ENCODE measurements at places on chromosomes 13 and 19.

DNA sequence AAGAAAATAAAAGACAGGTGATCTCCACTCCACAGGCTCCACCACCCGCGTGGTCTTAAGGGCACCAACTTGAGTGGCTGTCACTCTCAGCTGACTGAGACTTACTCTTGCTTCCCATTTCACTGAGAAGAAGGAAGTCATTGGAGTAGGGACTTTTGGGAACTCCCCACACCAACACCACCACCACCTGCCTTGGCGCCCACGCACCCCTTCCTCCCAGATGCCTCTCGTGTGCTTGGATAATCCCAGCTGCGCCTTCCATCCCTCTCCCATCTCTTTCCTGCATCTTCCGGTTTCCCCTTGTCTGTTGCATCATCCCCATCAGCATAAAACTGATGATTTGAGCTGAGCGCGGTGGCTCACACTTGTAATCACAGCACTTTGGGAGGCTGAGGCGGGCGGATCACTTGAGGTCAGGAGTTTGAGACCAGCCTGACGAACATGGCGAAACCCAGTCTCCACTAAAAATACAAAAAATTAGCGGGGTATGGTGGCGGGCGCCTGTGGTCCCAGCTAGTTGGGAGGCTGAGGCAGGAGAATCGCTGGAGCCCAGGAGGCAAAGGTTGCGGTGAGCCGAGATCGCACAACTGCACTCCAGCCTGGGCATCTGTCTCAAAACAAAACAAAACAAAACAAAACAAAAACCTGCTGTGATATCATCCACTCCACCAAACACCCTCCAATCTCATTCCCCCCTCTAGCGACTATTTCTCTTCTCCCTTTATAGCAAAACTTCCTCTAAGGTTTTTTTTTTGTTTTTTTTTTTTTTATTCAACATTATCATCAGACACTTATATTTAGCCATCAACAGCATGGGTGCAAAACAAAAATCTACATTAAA is 25.5 kb downstream of the AP2S1 start:
- no peak for DNase-seq

DNA sequence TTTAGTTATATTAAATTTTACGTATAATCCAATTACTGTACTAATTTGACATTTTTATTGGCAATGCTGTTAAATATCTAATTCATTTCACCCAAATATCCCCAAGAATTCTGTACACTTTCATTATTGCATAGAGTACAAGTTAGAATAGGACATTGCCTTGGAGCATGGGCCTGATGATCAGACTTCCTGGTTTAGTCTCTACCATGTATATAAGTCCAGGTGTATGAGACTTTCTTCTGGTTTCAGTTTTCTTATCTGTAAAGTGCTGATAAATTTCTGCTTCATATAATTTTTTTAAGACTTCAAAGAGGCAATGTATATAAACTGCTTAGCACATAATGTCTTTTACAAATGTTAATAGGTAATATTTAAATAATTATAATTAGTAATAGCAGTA is 179.4 kb downstream of the KLF12 start:
- DNase-seq = no peak

GRCh38 chr19:10260141-10260584 is 8.1 kb downstream of the MRPL4 start:
- no peak for DNase-seq

DNA sequence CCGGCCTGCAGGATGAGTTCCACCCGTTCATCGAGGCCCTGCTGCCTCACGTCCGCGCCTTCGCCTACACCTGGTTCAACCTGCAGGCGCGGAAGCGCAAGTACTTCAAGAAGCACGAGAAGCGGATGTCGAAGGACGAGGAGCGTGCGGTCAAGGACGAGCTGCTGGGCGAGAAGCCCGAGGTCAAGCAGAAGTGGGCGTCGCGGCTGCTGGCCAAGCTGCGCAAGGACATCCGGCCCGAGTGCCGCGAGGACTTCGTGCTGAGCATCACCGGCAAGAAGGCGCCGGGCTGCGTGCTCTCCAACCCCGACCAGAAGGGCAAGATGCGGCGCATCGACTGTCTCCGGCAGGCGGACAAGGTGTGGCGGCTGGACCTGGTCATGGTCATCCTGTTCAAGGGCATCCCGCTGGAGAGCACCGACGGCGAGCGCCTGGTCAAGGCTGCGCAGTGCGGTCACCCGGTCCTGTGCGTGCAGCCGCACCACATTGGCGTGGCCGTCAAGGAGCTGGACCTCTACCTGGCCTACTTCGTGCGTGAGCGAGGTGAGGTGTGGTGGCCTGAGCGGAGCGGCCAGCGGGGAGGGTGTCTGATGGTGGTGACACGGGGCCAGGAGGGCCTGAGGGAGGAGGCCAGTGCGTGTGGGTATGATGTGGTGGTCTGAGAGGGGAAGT is 15.5 kb downstream of the NFIC start:
- no peak for DNase-seq

DNA sequence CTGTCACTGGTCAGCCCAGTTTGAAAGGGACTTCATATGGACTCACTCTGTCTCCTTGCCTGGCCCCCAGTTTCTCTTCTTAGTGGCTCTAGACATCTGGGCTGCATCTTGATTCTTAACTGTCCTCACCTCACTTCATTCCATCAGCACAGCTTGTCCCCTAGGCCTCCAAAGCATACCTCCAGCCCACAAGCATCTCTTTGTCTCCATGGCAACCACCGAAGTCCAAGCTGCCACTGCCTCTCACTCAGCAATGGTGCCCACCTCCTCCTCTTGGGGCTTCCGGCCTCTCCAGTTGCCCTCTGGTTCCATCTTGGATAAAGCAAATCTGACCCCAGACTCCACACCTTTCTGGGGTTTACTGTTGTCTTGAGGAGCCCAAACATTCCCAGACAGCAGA is 9.9 kb upstream of the KLHL26 start:
- DNase-seq = no peak

GRCh38 chr13:34696296-34696695 is 245.8 kb upstream of the NBEA start:
- no peak for DNase-seq

DNA sequence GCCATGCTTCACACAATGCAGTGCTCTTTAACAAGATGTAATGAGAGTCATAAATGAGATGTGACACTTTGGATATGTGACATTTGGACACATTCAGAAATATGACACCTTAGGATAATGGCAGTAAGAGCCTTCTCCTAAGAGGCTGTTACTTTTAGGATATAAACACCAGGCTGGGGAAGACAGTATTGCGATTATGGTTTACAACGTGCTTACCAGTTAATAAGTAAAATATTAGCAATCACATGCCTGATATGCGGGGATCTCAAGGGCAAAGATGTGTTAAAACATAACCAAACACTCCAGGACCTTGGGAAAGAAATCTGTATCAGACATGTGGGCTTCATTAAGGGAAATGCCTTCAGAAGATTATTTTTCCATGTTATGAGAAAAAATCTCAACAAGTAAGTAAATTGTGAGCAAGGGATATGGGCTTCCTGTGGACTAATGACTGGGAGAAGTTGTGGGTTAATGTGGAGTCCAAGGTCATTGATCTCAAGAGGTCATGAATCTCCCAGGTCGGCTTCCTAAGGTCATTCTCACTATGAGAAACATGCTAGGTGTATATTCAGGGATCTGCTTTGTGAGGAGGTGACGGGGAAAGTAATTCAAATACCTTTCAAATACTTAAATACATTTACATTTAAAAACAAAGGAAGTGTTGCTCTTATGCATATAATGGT is 105.3 kb downstream of the STARD13 start:
- no peak for DNase-seq

DNA sequence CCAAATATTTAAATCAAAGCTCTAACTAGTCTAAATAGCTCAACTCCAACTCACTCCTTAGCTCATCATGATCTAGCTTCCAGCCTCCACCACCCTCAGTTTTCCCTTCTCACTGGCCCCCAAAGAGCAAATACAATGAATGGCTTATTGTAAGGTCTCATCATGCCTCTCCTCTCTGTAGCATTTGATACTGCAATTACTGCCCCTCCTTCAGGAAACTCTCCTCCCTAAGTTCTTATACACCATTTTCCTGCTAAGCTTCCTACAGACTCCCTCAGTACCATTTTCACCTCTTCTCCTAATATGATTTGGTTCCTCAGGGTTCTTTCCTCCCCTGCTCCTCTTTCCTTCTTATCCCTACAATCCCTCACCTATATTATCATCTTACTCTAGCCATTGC is 12.8 kb downstream of the KPNA3 start:
- no peak for DNase-seq

DNA sequence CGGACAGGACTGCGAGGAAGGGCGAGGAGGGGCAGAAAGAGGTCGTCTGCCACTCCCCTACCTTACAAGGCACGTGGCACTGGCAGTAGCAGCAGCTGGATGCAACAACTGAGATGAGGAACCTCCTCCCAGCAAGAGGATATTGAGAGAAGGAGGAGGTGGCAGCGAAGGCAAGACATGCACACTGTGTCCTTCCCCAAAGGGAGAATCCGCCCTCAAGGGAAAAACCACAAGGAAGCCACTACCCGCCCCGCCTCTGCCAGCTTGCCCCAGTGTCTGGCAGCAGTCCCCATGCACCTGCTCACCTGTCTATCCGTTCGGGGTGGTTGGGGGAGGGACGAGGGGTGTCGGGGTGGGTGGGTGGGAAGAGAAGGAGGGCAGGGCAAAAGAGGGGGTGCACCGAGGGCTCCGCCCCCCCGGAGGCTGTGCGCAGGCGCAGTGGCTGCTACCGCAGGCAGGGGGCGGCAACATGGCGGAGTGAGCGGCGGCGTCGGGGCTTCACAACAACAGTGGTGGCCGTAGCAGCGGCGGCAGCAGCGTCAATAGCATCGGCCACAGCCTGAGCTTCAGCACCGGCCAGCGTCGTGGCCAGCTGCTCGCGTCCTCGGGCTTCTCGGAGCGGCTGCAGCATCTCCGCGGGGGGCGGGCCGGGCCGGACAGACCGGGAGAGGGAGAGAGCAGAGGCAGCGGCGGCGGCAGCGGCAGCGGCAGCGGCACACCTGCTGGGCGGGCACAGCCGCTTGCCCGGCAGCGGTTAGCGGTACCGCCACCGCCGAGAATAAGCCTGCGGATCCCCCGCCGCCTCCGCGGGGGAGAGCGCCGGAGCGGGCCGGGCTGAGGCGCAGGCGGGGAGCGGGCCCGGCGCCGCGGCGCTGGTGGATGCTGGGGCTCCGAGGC is at the start of gene NBEA:
TSS of gene NBEA (plus strand) at position 436 of the 897 bp plus-strand sequence. CDS start 551 bp downstream, outside the sequence.
- peak; percentile 59 for DNase-seq

DNA sequence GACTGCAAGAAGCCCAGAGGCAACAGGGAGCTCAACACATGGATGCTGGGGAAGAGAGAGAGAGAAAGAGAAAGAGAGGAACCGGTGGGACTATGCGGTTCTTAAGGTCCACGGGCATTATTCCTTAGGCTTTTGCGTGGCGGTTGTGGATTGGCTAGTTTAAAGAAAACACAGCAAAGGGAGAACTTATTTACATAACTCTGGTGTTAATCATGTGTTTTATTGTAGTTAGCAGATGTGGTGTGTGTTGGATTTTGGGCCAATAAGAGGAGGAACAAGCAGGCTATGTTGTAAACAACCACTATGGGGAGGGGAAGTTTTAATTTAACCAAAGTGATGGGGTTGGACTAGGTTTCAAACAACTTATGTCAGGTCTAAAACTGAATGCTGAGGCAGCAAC is 275.3 kb upstream of the KLF12 start:
- DNase-seq = no peak

DNA sequence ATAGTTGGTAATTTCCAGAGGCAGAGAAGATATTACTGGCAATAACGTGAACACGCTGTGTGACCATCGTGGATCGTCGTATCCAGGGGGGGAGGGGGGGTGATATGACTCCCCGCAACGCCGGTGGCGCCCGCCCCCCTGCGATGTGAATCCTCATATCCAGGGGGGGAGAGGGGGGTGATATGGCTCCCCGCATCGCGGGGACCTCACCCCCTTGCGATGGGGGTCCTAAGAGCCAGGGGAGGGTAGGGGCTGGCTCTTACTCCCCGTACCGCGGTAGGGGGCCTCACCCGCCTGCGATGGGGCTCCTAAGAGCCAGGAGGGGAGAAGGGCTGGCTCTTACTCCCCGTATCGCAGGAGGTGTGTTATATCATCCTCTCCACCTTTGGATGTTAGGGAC is 31.3 kb upstream of the RGCC start:
- no peak for DNase-seq

- no peak for DNase-seq
Observed at GRCh38 chr13:105033999-105034398, 1501.5 kb downstream of the EFNB2 start.

- no peak for DNase-seq
Observed at GRCh38 chr19:12544401-12544876, 6.8 kb downstream of the ZNF564 start.

DNA sequence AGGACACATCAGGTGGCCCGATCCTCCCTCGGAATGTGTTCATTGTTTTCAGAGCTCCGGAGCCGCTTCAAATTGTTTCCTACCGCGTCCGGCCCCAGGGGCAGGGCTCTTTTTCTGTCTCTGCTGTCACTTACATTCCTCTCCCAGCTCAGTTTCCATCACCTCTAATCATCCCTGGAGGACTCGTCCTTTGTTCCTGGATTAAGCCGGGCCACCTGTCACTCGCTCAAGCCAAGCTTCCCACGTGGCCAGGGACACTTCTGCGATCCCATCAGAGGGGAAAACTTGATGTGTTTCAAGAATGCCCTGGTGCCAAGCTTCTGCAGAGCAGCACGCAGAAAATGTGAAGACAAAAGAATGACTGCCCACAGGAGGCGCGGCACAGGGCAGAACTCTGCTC is 13.5 kb downstream of the IL17D start:
- DNase-seq = no peak

DNA sequence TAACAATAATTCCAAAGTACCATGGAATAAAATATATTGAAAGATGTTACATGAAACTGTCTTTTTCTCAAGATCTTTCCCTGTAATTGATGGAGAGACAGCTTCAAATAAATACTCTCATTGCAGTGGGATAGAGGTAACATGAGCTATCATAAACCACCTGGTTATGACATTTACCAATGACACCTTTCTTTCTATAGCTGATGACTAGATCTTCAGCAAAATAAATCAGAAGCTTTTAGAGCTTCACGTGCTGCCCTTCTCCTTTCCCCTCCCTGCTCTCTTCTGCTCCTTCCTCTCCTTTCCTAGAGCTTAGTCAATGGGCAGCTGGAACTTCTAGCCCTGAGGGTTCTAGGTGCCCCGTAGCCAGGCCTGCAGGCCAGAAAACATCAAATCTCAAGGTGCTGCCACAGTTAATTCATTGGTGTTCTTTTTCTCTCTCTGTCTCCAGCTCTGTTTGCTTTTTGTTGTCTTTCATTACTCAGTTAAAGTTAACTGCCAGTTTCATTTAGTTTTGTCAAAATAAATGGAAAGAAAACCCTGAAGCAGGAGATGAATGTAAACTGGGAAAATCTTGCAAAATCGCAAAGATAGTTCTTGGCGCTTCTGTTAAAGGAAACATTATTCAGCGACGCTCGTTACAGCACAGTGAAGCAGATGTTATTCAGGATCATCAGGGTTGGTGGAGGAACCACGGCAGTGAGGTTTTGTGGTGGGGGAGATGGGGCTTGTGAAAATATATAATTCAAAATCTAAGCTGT is 8.3 kb upstream of the METTL21C start:
- DNase-seq = no peak

- no peak for DNase-seq
Observed at GRCh38 chr13:79211377-79211776, 194.7 kb downstream of the RBM26 start.

DNA sequence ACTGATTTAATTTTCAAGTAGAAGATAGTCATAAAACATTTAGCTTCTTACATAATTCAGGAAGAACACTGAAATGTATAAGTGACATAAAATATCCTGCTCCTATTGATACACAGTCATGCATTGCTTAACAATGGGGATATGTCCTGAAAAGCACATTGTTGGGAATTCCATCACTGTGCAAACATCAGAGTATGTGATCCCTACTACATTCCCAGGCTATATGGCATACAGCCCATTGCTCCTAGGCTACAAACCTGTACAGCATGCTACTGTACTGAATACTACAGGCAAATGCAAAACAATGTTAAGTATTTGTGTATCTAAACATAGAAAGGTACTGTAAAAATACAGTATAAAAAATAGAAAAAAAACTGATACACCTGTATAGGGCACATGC is 723.9 kb upstream of the ARGLU1 start:
- DNase-seq = no peak
